ENCODE measurements at places on chromosomes 5 and 9.

GRCh38 chr5:39167972-39168342 lies 51.4 kb downstream of the FYB1 start:
- no peak for DNase-seq

GRCh38 chr9:98708103-98708932 lies 417 bp downstream of the GABBR2 start:
- peak; percentile 45 for DNase-seq

GRCh38 chr9:93357649-93358048 lies 93.8 kb upstream of the FAM120A start:
- DNase-seq = no peak

DNA sequence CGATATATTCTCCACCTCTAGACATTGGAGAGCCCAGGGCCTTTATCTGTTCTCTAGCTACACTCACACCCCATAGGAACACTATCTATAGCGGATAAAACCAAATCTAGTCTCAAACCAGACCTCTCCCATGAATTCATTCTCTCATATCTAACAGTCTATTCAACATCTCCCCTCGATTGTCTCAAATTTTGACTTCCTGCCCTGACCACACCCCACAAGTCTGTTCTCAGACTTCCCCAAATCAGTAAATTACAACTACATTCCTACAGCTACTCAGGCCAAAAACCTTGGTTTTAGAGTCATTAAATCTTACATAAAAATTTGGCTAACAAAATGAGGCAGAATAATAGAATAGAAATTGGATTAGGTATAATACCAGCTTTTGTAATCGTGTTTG lies 12.5 kb upstream of the SLC1A3 start:
- DNase-seq = no peak

DNA sequence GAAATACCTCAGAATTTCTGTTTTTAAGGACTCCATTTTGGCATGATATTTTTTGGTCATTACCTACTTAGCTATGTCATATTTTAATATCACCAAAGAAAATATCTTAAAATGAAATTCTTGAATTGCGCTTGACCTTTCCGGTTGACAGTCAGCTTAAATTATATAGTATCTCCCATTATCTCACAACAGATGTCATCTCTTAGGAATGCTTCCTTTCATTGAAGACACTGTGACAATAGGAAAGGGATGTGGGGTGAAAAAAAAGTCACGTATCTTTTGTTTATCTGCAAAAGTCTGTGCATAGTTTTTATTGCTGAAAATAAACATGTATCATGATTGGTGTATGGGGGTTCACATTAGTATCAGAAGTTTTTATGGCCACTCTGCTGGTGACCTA lies 105.8 kb downstream of the INVS start:
- DNase-seq = peak; percentile 24

- peak; percentile 18 for DNase-seq
Measured at GRCh38 chr5:25458628-25459027, 813.9 kb upstream of the CDH10 start.

GRCh38 chr5:129500101-129500500 lies 40.0 kb downstream of the ADAMTS19 start:
- DNase-seq = no peak

- no peak for DNase-seq
Measured at GRCh38 chr5:181056431-181056830, 16.4 kb downstream of the BTNL9 start.

DNA sequence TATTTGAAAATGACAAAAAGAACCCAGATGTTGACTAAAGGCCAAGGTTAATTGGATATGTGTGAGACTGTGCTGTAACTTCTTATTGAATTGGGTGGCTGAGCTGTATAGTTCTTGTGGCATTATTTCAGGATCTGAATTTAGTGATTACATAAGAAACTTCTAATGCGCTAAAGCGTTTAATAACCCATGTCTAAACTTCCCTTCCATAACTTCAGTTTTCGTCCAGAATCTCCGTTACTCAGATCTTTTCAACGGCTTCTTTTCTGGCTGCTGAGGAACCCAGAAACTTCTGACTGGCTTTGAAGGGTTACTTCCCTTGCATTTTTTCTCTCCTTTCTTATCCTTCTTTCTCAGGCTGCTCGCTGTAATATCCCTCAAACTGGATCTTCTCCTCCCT lies 28.1 kb upstream of the C9orf72 start:
- no peak for DNase-seq

GRCh38 chr9:69678843-69679538 lies 6.8 kb upstream of the APBA1 start:
- no peak for DNase-seq

- DNase-seq = no peak
Measured at GRCh38 chr5:57784121-57784520, 301.5 kb upstream of the ACTBL2 start.

Data from NCI-H1417 (cell line).